Activated naive CD4-positive, alpha-beta T cell treated with anti-CD3 and anti-CD28 coated beads, Interleukin-2, amount 50 U/mL, for 72 hours (primary cell): ENCODE measurements at places on chromosomes 1 and 21. TPM values are rescaled to one million over a fixed set of nuclear protein-coding genes. Genes with fewer than 3 reads are reported as not detected.
A peak's percentile ranks its signal among the peaks of the same experiment; 100 is the strongest.

The ATAD3B gene
- total RNA-seq: 33.1 TPM

The S100A2 gene
- 7.8 TPM for total RNA-seq

The SPRR2D gene
- not detected for total RNA-seq

The SAMD13 gene
- total RNA-seq: not detected

The NBPF19 gene
- total RNA-seq: 30.1 TPM

The NIPAL3 gene
- total RNA-seq: 40.7 TPM

The LCE1A gene
- total RNA-seq: not detected

The SLC25A34 gene
- total RNA-seq: 0.23 TPM

The ZMYND12 gene
- total RNA-seq: 0.84 TPM

The CD5L gene
- total RNA-seq: not detected

The ABCD3 gene
- total RNA-seq: 51.5 TPM

The COL6A2 gene
- total RNA-seq: 14.2 TPM

DNA sequence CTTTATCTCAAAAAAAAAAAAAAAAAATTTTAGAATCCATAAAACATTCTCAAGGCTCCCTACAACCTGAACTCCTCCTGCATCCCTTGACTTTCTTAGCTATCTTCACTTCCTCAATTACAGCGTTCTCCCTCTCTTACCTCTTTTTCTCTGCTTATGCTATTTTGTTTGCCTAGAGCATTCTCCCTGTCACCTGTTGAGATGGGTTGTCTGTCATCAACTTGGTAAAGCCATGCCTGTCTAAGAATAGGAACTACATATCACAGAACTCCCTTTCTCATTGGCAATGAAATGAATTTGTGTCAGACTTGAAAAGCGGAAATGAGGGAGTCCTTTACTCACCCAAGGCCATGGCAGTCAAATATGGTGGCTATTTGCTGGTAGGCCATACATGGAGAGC is 129.6 kb upstream of the CACHD1 start:
- no peak for DNase-seq

- DNase-seq: no peak
Measured at GRCh38 chr1:213697192-213697802, 290.5 kb upstream of the PROX1 start.

DNA sequence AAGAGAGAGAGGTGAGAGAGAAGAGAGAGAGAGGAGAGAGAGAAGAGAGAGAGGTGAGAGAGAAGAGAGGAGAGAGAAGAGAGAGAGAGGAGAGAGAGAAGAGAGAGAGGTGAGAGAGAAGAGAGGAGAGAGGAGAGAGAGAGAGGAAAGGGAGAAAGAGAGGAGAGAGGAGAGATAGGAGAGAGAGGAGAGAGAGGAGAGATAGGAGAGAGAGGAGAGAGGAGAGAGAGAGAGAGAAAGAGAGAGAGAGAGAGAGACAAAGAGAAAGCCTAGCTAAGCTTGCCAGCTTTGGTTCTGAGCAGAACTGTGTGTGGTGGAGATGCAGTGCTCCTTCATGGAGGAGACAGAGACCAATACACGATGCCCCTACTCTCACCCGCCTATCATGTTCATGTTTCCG is 99.1 kb upstream of the KCNA3 start:
- no peak for DNase-seq

- DNase-seq: no peak
Measured at GRCh38 chr1:7543718-7544090, 227.4 kb upstream of the VAMP3 start.

DNA sequence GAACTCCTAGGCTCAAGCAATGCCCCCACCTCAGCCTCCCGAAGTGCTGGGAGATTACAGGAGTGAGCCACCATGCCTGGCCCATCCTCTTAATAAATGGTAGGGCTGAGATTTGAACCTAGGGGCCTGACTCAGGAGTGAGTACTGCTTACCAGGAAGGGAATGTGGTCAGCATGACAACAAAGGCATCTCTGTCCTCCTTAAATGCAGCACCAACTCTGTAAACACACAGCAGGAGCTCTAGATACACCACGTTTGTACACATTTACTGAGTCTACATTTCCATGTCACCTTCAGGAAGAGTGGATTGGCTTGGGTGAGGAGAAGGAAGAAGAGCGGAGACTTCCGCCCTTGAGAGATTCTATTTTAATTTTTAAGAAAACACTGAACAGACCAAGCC is 38.5 kb downstream of the HIVEP3 start:
- DNase-seq: no peak

DNA sequence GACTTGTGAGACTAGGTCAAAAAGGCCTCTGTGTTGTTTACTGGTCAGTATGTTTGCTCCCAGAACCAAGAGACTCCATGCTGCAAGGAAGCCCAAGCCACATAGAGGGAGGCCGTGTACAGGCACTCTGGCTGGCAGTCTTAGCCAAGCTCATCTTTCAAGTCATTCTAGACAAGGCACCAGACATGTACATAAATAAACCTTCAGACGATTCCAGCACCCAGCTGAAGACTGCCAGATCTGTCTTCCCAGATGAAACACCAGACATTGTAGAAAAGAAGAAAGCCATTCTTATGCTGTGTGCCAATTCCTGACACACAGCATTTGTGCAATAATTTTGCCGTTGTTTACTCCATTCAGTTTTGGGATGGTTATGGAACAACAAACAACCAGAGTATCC is 595.5 kb downstream of the KIF26B start:
- DNase-seq: no peak

- DNase-seq: no peak
Measured at GRCh38 chr1:29853716-29854330, 617.5 kb downstream of the PTPRU start.

DNA sequence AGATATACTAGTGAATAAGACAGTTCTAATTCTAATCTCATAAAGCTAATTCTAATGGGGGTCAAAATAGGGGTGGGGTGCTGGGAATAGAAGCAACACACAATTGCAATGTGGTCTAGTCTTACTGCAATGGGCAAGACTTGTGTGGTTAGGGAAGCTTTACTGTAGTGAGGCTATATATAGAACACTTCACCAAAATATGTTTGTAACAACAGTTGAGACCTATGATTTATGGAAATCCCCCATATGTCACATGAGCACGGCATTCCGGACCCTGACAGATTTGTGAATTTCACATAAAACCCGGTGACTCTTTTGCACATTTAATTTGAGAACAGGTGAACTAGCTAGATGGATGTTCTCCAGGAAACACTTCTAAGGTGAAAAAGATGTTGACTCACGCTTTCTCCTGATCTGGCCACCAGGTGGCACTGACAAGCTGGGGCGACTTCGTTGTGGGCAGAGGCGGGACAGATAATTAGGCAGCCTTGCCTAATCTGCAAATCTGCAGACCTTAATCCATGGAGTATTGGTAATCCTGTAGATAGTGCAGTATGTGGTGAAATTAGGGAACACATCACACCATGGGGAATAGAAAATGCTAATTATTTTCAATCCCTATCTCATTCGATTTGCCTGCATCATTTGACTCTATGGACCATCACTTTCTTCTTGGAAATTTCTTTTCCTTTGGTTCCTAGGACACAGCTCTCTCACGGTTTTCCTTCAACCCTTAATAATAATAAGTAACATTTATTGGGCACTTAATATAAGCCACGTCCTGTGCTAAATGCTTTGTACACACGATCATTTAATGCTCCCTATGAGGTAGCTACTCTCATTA is 37.7 kb downstream of the KIAA0040 start:
- DNase-seq: peak; percentile 82

GRCh38 chr21:39392981-39393380 is 44.1 kb upstream of the HMGN1 start:
- no peak for DNase-seq

DNA sequence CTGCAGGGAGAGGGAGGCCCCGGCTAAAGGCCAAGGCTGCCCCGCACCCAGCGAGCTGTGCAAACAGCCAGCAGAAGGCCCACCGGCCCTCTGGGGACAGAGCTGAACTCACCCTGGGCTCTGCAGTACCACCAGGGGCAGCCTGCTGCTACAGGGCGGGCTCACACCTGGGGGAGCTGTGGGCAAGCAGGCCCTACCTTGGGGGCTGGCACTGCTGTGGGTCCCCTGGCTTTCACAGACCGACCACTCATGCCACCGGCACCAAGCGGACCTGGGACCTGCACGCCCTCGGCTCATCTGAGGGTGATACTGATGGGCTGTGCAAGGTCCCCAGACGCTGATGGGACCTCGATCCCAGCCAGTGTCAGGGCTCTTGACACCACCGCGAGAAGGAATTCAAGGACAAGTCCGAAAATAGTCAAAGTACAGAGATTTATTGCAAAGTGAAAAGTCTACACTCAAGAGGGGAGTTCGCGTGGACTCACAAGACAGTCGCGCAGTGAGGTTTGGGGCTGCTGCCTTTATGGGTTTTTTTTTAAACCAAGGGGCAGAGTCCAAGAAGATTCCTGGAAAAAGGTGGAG is 61.0 kb upstream of the ADARB1 start:
- no peak for DNase-seq

DNA sequence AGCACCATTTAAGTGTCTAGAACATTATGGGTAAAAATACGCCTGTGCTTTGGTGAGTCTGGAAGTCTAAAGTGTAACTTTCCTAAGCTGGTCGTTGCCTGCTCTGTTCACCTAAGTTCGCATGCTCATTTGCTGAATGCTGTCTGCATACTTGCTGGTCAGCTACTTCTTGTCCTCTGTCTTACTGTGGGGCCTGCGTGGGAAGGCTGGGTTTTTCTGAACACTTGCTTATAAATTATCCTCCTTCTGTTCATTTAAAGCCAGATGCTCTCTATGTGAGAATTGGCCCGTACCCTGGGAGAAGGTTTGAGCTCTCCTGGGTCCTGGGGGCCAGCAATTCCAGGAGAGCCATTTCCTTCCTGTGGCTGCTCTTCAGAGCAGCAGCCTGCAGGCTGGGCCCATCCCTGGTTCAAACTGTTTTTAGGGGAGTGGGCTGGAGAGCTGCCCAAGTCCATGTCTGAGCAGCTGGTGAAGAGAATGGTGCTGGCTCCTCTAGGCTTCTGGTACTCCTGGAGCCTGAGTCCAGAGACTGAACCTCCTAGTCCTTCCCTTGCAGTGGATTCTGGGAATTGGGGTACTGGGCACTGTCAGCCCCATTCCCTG is 75.7 kb downstream of the GALNT2 start:
- DNase-seq: no peak

DNA sequence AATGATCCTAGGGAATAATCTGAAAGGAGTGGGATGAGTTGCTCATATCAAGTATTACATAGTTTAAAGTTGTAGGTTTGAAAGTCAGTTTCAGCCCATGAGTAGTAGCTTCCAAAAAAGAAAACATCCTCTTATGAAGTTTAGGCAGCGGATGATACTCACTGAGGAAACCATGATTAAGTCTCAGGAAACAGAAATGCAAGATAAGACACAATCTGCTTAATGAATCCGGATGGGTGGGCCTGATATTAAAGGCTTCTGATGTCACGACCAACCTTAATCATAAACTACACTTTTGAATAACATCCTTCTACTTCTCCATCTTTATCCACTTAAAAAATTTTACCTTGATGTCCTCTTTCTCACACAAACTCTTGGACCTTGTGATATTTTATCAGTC is 61.8 kb downstream of the S1PR1 start:
- DNase-seq: no peak

DNA sequence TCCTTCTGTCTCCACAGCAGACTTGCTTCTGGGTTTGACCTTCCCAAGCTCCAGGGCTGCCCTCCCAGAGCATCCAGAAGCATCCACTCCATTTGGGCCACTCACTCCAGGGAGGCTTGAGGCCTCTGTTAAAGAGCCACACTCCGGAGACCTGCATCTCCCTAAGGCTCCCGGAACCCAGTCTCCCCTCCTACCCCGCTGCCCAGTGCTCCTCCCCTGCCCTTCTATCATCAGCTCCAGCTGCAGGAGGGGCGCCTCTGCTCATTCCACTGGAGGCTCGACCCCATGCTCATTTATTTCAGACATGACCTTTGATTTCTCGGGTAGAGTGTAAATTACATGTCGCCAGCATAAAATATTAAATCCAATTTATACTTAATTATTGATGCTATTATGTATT is 142.5 kb downstream of the SYF2 start:
- no peak for DNase-seq

- no peak for DNase-seq
Measured at GRCh38 chr1:151501474-151501873, 9.7 kb upstream of the CGN start.

- no peak for DNase-seq
Measured at GRCh38 chr1:214660190-214660589, 57.2 kb downstream of the CENPF start.

GRCh38 chr1:162135271-162135775 is 65.8 kb downstream of the NOS1AP start:
- DNase-seq: no peak

- no peak for DNase-seq
Measured at GRCh38 chr1:68516066-68516465, 19.2 kb upstream of the DEPDC1 start.

GRCh38 chr1:220325306-220325995 is 53.2 kb upstream of the RAB3GAP2 start:
- no peak for DNase-seq

DNA sequence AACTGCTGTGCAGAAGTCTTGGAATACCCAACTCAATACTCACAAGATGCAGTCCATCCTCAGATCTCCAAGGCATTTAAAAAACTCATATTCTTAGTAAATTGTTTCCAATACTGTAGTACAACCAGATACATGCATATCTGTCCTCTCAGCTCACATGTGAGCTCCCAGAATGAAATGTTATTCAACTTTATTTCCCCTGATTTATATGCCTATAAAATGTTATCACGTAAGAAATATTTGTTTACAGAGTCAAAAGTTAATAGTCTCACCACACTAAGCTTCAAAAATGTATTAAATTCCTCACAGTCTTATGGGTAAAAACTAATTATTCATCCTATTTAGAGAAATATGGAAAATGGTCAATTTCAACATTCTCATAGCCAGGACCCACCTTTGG is 56.6 kb downstream of the LTN1 start:
- DNase-seq: no peak

- no peak for DNase-seq
Measured at GRCh38 chr21:41228958-41229357, 61.0 kb downstream of the BACE2 start.

- no peak for DNase-seq
Measured at GRCh38 chr1:222104097-222104496, 362.2 kb upstream of the DUSP10 start.

DNA sequence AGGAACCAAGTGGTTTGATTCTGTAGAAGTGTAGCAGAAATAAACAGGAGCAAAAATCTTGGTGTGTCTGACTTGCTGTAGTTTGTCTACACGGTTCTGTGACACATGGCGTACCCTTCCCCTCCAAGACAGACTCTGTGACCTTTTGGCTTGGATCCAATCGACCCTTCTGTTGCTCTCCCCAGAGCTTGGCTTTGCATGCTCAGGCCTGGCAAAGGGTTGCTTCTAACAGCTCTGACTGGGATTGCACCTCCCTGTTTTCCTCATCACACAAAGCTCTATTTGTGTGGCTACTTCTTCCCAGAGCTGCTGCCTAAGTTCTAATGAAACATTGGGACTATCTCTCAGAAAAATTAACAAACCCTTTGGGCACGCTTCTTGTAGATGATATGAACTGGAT is 24.0 kb downstream of the NGF start:
- DNase-seq: no peak

DNA sequence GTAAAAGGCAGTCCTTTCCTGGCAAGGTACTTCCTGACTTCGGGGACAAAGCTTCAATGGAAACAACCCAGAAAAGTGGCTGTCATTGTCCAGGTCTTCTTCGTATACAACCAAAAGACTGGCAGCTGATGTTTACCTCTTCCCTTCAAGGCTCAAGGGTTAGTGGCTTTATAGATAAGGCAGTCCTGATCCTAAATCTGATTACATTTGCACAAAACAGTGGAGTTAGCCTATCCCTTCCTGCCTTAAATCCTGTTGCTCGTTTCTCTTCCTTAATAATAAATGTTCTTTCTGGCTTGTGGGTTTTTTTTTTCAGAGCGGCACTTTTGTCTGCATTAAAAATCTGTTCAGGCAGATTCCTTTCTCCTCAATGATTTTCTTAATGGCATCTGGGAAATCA is 169.3 kb upstream of the KCTD3 start:
- DNase-seq: no peak
